Glomerular endothelial cell (primary cell): ENCODE measurements at places on chromosomes 5 and 9.

- no peak for DNase-seq
These were observed 61.0 kb upstream of the TEX48 start for GRCh38 chr9:114742947-114743346.

- DNase-seq: no peak
These were observed 18.9 kb downstream of the CARD19 start for GRCh38 chr9:93114984-93115335.

GRCh38 chr9:116616304-116616914 lies 70.7 kb upstream of the TRIM32 start:
- no peak for DNase-seq

DNA sequence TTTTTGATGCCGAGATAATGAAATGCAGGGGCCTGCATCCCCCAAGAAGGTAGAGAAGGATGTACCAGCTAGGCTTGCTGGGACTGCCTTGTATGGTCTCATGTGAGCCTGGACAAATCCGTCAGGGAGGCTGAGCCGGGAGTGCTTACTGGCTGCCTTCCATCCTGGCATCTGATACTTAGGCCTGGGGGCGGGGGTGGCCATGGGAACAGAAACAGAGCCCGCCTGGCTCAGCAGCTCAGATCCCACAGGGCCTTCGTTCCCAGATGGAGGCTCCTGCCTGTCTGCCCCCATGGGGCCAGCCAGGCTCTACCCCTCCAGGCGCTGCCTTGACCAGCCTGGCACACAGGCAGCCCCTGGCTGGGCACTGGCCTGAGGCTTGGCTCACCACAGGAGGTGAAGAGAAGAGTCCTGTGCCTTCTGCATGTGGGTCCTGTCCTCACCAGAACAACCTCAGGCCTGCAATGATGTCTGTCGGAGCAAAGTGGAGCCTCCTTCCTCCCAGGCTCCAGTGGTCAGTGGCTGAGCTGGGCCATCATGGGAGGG lies 10.5 kb upstream of the SPATA31E1 start:
- no peak for DNase-seq
